ENCODE measurements at places on chromosomes 7 and 10.
A peak's percentile ranks its signal among the peaks of the same experiment; 100 is the strongest.

DNA sequence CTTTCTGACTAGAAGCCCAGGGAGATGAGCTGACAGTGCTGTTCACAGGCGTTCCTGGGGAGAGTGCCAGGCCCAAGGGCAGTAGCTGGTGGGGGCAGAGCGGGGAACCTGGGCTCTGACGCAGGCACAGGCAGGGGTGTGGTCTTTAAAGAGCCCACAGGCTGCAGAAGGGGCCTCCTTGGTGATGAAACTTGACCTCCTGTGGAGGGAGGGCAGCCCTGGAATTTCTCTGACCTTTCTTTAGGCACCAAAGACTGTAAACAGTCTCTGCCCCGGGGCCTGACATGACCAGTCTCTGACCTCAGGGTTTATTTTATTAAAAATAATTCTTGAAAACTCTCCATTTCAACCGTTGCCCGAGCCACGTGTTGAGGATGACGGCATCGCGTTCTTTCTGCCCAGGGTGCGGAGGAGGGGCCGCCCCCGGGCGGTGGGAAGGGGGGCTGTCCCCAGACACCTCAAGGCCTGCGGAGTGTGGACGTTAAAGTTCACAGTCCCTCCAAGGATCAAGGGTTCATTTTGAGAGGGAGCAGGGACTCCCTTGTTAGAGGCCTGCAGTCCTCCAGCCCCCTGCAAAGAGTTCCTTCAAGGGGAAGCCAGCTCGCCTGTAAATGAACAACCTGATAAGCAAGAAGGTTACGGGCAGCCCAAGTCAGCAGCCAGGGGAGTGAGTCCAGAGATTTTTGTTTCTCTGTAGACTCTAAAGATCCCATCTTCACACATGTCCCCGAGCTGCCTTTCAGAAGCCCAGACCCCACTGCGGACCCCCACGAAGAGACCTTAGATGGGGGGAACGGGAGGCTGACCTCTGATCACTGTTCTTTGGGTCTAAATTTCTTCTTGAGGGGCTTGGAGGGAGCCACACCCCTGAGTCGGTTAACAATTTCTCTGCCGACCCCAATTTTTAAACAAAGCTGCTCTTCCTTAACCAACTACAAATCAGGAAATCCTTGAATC is 128.9 kb downstream of the VIPR2 start:
- no peak for DNase-seq

DNA sequence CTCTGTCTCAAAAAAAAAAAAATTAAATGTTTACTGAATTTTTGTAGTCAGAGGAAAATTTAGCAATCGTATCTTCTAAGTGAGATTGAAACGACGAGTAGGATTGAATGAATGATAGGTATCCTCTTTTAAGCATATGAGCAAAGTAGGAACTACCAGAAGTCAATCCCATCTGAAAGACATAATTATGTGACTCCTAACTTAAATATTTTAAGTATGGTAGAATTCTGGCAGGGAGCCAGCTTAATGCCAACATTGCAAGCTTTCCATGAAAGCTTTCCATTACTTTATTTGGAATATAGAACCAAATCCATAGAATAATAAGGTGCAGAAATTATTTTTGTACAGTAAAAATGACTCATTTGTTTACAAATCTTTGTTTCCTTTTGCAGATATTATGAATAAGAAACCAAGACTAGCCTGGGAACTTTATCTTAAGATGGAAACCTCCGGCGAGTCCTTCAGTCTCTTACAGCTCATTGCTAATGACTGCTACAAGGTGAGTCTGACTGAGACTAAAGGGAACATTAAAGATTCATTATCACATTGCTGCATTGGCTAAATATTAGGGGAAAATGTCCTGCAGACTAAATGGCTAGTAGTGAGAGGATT is 50.2 kb upstream of the UBN2 start:
- no peak for DNase-seq

DNA sequence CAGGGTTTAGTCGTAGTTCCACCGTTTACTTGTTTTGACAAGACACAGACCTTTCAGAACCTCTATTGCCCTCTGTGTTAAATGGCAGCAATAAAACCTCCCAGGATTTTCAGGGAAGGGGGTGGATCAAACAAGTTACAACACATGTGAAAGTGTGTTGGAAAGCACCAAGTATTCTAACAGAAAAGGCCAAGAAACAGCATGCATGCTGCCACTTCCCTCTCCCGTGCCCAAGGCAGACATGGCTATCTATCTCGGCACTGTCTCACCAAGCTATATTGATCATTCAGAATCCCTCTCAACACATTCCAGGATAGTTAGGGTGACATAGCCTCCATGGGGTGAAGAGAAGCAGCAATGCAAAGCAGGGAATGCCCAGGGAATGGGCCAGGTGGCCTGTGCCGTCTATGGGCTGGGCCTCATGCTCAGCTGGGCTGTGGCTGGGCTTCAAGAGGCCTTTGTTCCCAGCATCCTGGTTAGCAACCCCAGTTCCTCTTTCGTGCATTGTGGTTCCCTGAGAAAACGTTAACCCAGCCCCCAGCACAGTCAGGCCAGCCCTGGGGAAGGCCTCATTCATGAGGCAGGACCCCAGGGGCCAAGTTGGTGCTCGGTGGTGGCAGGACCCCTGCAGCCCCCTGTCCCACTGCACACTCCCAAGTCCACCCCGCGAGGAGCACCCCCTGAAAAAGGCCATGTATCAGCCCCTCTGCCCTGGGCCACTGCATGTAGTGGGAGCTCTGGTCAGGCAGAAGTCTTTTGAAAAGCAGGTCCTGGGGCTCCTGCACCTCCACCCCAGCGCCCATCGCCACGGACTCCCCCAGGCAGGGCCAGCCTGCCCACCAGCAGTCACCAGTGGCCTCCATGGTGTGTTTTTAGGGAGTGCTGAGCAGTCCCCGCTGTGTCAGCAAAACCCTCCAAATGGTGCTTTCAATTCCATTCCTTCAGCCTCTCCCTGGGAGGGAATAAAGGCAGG is 25.5 kb downstream of the VSIR start:
- DNase-seq = peak; percentile 92

DNA sequence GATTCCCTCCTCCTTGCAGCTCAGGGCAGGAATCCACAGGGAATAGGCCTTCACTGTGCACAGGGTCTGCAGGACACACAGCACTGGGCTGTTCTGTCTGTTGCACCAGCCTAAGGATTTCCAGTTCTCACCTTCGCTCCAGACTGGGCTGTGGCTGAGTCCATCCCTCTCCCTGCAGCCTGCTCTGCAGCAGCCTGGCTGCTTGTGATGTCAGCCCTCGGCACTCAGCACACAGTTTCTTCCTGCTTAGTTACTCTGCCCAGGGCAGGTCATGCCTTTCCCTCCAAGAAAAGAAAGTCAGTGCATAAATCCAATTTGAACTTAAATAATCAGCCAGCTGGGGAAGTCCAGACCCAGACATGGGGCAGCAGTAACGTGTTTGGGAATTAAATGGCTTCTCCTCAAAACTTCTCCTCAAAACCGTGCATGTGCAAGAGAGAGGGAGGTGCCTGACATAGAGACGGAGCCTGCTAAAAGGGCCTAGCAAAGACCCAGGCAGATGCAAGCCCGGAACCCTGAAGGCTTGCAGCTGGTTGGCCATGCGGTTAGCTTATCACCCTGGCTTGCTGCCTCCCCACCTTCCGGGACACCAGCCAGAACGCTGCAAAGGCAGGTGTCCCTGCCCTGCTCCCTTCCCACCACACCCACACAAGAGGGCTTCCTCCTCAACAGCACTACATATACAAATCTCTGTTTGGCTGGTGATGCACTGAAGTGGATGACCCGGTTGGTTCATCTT is 10.9 kb upstream of the GDF2 start:
- peak; percentile 24 for DNase-seq

DNA sequence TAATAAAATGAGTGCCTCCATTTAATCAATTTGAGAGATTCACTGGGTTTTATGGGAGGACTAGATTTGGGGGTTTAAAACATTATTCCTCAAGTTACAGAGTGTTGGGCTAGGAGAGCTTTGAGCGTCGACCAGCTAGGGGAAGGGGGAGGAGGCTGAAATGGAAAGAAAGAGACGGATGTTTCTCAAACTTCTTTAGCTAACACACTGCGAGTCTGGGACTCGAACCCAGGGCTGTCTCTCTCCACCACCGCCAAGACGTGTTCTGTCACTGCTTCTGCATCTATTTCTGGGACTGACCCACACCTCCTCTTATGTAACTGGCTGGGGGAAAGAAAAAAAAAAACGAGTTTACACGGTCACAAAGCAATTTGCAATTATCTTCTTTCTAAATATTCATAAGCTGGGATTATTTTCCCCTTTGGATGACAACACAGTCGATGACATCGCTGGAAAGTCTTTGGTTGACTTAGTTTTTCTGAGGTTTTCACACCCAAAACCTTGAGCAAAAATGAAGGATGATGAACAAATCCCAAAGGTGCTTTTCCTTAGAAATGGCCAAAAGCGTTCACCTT is 27.2 kb downstream of the CHST15 start:
- no peak for DNase-seq

DNA sequence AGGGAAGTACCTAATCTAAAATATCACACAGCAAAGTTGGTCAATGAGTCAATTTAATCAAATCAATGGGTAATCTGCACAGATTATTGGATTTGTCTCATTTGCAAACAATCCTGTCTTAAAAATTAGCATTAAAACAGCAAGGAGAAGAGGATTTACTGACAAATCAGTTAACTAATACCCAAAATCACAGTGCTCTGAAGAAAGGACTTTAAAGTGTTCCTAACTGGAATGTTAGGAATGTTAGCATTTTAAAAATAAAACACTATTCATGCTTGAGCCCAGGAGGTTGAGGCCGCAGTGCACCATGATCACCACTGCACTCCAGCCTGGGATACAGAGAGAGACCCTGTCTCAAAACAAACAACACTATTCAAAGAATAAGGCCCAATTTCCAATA is 83.1 kb downstream of the CHCHD3 start:
- no peak for DNase-seq

DNA sequence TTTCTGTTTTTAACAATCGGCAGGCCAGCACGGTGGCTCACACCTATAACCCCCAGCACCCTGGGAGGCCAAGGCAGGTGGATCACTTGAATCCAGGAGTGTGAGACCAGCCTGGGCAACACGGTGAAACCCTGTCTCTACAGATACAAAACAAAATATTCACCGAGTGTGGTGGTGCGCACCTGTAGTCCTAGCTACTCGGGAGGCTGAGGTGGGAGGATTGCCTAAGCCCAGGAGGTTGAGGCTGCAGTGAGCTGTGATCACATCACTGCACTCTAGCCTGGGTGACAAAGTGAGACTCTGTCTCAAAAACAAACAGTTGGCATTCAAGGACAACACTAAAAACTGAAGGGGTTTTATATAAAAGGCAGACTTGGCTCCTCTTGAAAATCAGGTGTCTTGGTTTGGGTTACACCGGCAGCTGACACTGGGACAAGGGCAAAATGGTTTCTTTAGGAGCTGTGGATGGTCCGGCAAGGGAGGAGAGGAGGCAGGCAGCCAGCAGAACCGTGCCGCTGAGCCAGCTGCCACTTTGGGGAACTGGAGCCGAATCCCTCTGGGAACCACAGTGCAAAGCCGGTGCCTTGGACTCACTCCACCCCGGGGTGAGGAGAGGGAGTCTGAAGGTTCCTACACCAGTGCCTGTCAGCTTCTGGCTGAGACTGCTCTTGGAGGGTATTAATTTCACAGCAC is 52.6 kb downstream of the CHST3 start:
- no peak for DNase-seq

DNA sequence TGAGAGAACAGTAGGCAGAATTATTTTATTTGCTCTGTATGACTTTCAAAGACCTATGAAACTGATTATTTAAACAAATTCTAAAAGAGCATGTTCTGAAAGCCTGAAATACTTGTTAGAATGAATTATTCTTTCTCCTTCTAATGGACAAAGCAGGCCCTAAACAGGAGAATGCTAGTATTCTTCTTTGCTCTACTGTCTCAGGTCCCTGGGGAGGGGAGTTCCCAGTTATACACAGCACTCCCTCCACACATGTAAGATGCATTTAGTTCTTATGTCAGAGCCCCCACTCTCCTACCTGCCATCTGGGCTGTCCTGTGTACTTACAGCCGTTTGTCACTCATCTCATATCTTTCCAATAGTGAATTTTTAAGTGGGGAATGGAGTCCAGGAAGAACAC is 633.5 kb upstream of the ANKRD30A start:
- no peak for DNase-seq

DNA sequence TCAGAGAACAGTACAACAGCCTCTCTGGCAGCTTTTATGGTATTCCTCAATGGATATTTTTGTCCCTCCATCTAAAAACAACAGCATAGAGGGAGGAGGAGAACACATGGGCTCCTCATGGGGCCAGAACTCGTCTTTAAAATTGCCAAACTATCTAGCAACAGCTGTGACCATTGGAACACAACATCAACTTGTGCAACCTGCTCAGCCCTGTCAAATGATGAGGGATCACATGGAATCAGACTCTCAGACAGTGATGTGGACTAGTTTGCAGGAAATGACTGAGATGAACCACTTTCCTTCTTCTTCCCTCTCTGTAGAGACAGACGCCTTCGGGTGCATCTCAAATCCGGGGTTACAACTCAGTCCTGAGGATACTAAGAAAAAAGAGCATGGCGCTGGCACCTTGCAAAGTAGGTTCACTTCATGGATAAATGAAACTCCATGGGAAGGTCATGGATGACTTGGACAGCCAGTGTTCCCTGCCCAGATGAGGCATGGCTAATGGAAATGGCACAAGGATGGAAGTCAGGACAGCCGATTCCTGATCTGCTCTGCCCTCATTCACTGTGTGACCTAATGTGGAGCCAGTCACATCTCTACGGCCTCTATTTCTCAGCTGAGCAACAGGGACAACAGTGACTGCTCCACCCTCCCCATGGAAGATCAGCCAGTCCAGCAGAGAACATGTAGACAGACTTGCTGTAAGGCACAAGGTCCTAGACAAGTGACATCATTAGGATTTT is 24.6 kb upstream of the DGKI start:
- DNase-seq = no peak

DNA sequence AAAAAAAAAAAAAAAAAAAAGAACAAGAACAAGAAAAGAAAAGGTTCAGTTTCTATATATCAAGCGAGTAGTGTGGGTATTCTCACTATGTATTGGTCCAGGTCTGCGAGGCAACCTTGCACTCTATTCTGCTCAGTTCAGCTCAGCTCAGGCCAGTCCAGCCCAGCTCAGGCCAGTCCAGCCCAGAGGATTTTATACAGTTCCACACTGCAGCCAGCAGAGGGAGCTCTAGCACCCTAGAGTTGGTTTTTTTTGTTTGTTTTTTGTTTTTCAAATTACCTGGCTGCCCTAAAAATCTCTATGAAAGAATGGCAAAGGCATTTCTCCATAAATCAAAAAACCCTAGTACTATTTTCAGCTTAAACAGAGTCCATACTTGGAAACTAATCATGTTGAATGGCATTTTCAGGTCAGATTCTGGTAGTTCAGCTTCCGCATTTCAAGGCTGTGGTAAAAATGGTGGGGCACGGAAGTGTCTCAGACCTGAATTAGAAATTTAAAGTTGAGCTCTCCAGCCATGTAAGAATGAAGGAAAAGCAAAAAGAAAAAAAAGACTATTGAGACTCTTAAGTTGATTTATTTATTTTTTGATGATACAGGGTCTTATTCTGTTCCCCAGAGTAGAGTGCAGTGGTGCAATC is 55.2 kb upstream of the GSDME start:
- DNase-seq = peak; percentile 50

GRCh38 chr7:111229181-111229740 is 138.3 kb downstream of the LRRN3 start:
- DNase-seq = no peak

GRCh38 chr10:32995066-32995622 is 37.1 kb upstream of the ITGB1 start:
- no peak for DNase-seq

- peak; percentile 9 for DNase-seq
Observed at GRCh38 chr7:104017001-104017400, 27.5 kb upstream of the RELN start.

- no peak for DNase-seq
Observed at GRCh38 chr10:120327675-120328074, 129.4 kb upstream of the PLPP4 start.
